ENCODE measurements at places on chromosomes 2 and 18.

DNA sequence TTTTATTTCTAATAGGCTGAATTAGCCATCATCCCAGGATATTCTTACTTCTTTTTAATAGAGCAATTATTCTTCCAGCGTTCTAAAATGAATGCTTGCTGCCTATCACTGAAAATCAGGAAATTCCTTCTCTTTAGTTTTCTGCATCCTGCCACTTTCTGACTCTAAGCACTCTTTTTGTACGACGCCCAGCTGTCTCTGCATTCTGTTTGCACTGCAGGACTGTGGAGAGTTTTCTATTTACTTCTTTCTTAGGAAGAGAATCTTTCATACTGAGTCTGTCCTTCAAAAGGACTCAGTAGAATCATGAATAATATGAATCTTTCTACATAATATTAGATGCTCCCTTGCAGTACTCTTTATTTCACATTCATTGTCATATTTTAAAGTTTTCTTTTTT is 360.4 kb upstream of the DSEL start:
- no peak for DNase-seq

DNA sequence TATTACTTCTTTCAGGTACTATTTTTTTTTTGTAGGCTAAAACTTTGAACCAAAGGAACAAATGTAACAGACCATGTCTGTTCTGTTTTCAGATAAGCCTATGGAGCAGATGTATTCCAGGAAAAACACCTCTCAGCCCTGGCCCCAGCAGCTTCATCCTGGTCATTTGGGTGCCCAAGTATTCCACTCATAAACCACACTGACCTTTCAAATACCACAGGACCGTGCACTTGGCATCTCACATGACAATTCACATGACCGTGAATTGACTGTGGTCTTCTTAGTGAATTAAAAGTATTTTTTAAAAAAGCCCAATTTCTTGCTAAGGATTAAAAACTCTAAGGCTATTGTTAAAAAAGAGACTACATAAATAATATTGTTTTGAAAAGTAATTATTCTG is 50.2 kb downstream of the SMIM21 start:
- DNase-seq, result no peak

DNA sequence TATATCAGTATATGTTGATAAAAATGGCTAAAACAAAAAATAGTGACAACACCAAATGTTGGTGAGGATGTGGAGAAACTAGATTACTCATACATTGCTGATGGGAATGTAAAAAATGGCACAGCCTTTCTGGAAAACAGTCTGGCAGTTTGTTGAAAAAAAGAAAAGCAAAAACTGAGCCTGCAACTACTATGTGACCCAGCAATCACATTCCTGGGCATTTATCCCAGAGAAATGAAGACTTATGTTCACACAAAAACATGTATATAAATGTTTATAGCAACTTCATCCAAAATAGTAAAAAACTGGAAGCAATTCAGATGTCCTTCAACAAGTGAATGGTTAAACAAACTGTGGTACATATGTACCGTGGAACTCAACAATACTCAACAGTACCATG is 7.5 kb upstream of the KDSR start:
- DNase-seq, result no peak

DNA sequence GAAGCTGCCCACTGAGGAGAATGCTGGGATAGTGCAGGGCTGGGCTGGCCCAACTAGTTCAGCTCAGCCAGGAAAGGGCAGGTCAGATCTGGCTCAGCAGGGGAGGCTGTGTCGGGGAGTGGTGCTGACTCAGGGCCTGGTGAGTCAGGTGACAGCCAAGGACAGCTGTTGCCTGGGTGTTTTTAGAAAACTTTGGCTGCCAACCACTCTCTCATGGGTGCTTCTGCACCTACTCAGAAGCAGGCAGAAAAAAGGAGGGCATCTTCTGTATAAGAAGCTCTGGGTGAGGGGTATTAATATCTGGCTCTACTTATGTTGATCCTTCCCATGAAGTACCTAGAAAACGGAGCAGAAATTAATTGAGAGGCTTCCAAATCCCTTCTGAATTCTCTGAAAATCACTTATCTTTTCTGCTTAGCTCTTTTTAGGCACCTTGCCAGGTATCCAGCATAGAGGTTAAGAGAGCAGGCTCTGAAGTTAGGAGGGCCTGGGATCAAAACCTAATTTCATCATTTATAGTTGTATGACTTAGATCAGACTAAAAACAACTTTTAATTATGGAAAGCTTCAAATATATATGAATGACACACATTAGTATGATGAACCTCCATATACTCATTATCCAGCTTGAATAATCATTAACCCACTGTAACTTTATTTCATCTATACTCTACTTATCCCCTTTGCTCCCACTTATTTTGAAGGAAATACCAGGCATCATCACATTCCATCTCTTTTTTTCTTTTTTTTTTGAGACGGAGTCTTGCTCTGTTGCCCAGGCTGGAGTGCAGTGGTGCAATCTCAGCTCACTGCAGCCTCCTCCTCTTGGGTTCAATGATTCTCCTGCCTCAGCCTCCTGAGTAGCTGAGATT is 15.5 kb upstream of the RAB10 start:
- peak; percentile 83 for DNase-seq

- DNase-seq, result no peak
These were observed 109.2 kb upstream of the AGAP1 start for GRCh38 chr2:235384624-235385023.
